ENCODE measurements at places on chromosomes 12 and 14.

GRCh38 chr14:55979096-55979495 lies 139.1 kb upstream of the PELI2 start:
- no peak for DNase-seq

GRCh38 chr12:94988471-94988870 lies 15.0 kb downstream of the NDUFA12 start:
- no peak for DNase-seq

- no peak for DNase-seq
Measured at GRCh38 chr12:12229556-12230092, 37.2 kb downstream of the LRP6 start.

- no peak for DNase-seq
Measured at GRCh38 chr14:81986005-81986404, 452.4 kb upstream of the SEL1L start.

GRCh38 chr12:113766131-113766878 lies 199.8 kb downstream of the RBM19 start:
- no peak for DNase-seq

DNA sequence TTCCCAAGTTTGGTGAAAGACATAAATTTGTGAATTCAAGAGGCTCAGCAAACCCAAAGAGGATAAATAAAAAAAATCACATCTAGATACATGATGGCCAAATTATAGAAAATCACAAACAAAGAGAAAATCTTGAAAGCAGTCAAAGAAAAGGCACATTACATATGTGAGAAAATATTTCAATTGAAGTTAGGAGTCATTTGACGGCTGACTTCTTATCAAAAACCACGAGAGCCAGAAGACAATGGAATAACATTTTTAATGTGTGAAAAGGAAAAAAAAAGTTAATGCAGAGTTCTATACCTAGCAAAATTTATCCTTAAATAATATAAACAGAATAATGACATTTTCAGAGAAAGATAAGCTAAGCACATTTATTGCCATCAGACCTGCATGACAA lies 307.0 kb downstream of the C12orf75 start:
- DNase-seq: no peak

GRCh38 chr14:100781952-100782351 lies 44.0 kb upstream of the MEG3 start:
- no peak for DNase-seq

GRCh38 chr12:31280183-31280582 lies 45.8 kb downstream of the SINHCAF start:
- DNase-seq: no peak

GRCh38 chr12:95673576-95673975 lies 117.0 kb downstream of the NTN4 start:
- DNase-seq: no peak

DNA sequence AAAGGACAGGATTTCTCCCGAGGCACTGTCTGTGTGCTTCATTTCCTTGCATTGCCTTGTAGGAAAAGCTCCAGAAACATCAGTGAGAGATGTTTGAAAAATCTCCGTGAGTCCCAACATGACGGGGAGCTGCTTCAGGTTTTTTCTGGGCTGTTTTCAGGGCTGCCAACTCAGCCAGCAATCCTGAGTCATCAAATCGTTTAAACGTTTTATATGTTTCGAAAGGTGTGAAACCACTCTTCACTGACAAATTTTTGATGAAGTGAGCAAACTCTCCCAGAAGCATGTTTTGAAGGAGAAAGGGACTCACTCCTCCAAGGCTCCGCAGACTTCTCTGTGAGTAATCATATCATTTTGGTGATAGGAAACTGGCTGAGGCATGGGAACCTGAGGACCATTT lies 240.5 kb downstream of the TMEM132C start:
- no peak for DNase-seq

DNA sequence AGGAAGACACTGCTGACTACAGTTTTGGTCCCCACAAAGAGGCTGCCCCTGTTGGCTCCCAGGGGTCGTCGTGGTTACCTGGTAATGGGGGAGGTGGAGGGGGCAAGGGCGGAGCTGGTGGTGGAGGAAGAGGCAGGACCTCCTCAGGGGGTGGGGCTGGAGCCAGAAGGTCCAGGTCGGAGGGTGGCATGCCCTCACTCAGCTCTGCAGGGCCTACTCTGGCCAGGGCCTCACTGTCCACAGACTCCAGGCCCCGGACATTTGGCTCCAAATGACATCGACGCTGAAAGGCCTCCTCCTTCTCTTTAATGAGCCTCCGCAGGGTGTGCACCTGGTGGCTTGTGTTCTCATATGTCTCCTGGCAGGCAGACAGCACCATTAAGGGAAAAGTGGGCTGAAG lies 28.5 kb downstream of the PRPF40B start:
- DNase-seq: no peak

DNA sequence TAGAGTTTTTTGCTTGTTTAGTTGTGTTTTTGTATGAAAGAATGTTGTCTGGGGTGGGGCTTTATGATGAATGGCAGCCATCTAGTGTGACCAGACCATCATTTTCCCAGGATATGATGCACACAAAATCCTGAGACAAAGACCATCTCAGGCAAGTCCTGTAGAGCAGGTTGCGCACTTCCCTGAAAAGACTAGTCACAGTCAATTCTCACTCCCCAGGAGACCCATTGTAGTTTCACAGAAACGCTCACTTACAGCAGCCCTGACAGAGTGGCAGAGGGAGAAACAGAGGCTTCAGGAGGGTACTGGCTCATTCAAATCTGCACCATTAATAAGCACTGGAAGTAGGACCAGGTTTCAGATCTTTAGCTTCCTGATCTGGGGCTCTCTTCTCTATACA lies 183.2 kb downstream of the TMEM117 start:
- DNase-seq: no peak

DNA sequence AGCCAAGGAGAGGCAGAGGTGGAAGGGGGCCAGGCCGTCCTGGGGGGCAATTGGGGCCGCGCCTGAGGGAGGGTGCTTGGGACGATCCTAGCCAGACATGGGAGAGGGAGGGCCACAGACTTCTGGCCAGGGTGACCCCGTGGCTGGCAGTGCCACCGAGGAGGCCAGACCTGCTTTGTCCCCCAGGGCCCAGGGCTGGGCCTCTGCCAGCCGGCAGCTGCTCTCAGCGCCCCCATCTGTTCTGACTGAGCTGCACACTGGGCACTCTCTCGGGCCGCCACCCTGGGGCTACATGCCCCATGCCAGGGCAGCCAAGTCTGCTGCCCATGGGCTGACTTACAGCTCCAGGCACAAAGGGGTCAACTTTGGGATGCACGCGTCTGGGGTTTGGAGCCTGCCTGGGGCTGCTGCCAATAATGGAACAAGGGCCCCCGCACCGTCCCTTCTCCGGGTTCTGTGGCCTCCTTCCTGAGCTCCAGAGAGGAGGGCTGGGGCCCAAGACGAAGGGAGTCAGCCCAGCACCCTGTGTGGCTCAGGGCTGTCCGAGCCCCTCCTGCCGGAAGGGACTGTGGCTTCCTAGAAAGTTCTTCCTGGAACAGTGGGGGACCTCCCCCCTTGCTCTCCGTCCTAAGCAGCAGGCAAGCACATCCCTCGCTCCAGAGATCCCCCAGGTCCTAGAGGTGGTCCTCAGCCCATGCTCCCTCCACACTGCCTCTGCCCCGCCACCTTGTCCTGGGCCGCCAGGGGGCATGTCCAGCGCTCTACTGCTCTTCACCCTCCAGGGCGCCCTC lies 1.1 kb downstream of the ADSS1 start:
- DNase-seq: no peak

- DNase-seq: no peak
Measured at GRCh38 chr12:94208622-94208966, 60.2 kb downstream of the PLXNC1 start.

DNA sequence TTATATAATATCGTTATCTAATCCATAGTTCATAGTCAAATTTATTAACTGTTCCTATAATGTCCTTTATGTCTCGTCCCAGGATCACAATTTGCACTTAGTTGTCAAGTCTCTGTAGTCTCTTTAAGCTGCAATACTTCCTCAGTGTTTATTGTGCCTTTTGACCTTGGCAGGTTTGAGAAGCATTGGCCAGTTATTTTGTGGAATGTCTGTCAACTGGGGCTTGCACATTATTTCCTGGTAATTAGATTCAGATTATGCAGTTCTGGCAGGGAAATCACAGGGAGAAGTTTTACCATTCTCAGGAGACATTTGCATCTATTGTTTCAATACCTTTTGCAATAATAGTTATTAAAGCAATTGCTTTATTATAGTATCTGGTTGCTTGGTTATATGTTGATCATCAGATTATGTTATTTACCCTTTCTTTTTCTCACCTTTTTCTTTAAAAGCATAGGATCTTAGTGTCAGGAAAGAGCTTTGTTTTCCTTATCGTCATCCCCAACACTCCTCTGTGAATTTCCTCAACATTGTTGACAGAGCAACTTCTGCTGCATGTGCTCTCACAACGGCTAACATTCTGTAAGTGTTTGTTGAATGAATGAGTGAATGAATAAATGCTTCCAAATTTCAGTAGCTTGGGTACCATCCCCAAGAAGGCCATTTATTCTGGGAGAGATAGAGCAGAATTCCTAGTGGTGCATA lies 3.7 kb upstream of the ART4 start:
- no peak for DNase-seq

GRCh38 chr12:95506707-95507523 lies 33.0 kb downstream of the METAP2 start:
- no peak for DNase-seq

- DNase-seq: no peak
Measured at GRCh38 chr12:54555670-54556257, 6.4 kb downstream of the PDE1B start.

DNA sequence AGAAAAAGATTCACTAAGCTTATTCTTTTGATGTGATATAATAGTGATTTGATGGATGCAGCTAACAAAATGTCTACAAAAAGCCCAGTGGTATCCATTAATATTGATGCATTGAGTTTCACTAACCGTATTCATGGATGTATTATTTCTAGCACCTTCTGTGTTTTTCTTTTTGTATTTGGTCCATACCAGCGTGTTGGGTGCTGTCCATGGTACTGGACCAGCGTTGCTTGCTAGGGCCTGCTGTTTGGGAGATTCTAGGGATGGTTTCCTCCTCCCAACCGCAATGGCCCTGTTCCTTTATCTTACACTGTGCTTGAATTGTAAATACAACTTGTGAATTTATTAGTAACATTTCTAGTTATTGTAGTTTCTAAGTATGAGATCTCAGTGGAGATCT lies 31.7 kb downstream of the ANO4 start:
- no peak for DNase-seq

DNA sequence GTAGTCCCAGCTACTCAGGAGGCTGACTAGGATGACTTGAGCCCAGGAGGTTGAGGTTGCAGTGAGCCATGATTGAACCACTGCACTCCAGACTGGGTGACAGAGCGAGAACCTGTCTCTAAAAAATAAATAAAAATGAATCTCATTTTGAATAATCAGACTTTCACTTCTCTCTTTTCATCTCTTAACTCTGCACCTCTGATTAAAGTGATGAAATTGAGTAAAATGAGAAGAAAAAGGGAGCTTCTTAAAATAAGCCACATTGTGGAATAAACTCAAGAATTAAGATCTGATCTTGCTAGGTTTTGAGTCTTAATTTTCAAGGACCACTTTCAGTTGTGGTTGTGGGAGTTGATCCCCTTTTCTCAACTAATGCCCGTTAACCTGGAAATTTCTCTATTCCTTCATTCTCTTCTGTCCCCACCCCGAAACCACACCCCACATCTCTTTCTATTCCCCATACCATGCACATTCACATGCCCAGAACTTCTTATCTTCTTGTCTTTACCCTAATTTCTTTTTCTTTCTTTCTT lies 70.9 kb upstream of the ETV6 start:
- DNase-seq: no peak

- no peak for DNase-seq
Measured at GRCh38 chr12:106769546-106769945, 4.9 kb upstream of the RIC8B start.

- no peak for DNase-seq
Measured at GRCh38 chr14:89723930-89724627, 230.5 kb downstream of the EFCAB11 start.

- no peak for DNase-seq
Measured at GRCh38 chr12:94244165-94245133, 96.1 kb downstream of the PLXNC1 start.

GRCh38 chr14:39228509-39229221 lies 5.0 kb upstream of the MIA2 start:
- DNase-seq: no peak

GRCh38 chr12:2673966-2674810 lies 120.6 kb upstream of the FKBP4 start:
- no peak for DNase-seq

- DNase-seq: no peak
Measured at GRCh38 chr12:92810370-92810769, 107.6 kb downstream of the PLEKHG7 start.

- no peak for DNase-seq
Measured at GRCh38 chr14:22872033-22872832, 693 bp downstream of the LRP10 start.

Data from non-pigmented ciliary epithelial cell (primary cell).